ENCODE measurements at places on chromosomes 4 and X.
A peak's percentile ranks its signal among the peaks of the same experiment; 100 is the strongest.

- DNase-seq: no peak
Observed at GRCh38 chr4:146943691-146944375, 1.8 kb downstream of the TTC29 start.

GRCh38 chr4:132065940-132066495 is 1083.1 kb upstream of the PCDH10 start:
- no peak for DNase-seq

DNA sequence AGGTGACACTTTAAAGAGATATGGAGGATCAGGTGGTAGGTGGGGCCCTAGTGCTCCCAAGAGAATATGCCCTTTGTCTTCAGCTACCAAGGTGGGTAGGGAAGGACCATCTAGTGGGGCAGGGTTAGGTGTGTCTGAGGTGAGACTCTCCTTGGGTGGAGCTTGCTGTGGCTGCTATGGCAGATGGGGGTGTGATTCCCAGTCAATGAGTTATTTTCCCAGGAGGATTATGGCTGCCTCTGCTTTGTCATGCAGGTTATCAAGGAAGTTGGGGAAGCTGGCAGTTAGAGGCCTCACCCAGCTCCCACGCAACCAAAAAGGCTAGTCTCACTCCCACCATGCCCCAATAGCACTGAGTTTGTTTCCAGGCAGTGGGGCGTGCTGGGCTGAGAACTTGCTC is 18.0 kb upstream of the SPIN2A start:
- no peak for DNase-seq

DNA sequence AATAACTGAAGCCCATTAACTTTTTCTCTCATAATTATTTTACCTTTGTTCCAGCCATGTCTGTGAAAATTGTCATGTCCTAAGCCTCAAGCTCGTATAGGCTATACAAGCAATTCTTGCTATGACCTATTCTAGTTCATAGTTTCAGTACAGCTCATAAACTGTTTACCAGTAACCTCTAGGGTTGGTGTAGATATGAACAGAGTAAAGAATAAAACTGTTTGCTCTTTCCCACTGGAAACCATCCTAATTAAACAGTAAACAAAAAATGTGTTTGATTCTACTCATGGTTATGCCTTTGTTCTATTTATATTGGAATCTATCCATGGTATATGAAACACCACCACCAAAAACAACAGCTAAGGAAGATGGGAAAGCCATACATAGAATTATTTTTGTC is 1444.0 kb upstream of the PCDH7 start:
- no peak for DNase-seq

- no peak for DNase-seq
Observed at GRCh38 chrX:475926-476723, 89.4 kb upstream of the PPP2R3B start.

GRCh38 chr4:8756816-8757215 is 114.8 kb downstream of the HMX1 start:
- DNase-seq: no peak

GRCh38 chrX:110407910-110408545 is 49.4 kb downstream of the RTL9 start:
- DNase-seq: peak; percentile 57

DNA sequence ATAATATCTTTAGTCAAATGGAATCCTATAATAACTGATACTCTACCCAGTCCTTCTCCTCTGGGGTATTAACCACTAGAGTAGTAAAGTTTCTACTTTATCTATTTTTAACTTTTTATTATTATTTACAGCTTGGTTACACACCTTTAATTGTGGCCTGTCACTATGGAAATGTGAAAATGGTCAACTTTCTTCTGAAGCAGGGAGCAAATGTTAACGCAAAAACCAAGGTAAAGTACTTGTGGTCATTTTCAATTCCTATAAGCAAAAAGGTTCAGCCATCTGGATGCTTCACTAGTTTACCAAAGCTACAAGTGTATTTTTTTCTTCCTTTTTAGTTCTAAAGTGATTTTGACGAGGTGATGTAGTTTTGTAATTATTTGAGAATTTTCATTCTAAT is 238.8 kb downstream of the ANK2 start:
- no peak for DNase-seq

DNA sequence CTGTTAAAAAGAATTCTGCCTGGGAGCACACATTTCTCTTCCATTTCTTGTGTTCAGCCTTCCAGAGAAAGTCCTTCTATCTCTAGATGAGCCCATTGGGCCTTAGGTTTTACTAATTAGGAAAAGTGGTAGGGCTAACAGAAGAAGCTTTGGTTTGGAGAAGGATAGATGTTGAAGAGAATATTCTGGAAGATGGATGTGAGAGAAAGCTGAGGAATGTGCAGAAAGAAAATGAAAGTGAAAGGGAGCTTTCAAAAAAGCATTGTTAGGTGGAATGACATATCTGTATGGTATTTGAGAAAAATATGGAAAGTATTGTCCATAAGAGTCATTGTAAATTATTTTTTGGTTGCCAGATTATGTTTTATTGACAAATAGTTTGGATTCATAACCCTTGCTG is 474.8 kb upstream of the SLIT2 start:
- no peak for DNase-seq

- DNase-seq: no peak
Observed at GRCh38 chr4:27807207-27807606, 946.6 kb downstream of the STIM2 start.

- DNase-seq: no peak
Observed at GRCh38 chrX:47217121-47217851, 1.2 kb upstream of the CDK16 start.

- no peak for DNase-seq
Observed at GRCh38 chrX:20144491-20144890, 2.9 kb upstream of the EIF1AX start.

- no peak for DNase-seq
Observed at GRCh38 chrX:22395372-22395771, 122.7 kb downstream of the CBLL2 start.

GRCh38 chr4:24965627-24966026 is 52.8 kb upstream of the CCDC149 start:
- no peak for DNase-seq

DNA sequence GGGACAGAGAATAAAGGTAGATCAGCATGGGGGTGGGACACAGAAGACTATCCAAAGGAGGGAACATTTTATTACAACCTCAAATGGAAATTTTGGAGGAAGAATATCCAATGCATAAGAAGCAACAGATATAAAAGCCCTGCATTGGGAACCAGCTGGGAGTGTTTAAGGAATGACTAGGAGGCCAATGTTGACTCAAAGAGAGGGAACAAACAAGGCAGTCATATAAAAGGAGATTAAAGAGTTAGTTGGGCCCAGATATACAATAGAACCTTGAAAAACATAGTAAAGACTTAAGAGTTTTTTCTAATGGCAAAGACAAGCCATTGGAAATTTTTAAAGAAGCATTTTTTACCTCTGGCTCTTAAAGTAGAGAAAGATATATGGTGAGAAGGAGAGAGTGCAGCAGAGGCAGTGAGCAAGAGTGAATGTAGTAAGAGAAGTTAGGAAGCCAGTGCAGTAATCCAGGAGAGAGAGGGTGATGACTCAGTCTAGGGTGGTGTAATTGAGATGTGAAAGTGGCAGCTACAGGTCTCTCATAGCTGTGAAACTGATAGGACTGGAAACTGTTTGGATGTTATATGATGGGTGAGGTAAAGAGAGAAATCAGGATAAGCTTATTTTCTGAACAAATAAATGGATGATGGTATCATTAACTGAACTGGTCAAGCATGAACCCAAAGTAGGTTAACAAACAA is 182.2 kb upstream of the ATOH1 start:
- no peak for DNase-seq

GRCh38 chr4:143961075-143961474 is 55.7 kb upstream of the GYPE start:
- DNase-seq: no peak

- no peak for DNase-seq
Observed at GRCh38 chrX:72030431-72030830, 101.3 kb downstream of the RTL5 start.

Measured in stimulated activated CD4-positive, alpha-beta T cell treated with anti-CD3 and anti-CD28 coated beads, Interleukin-2, amount 100 ng/mL, for 24 hours (primary cell).